ENCODE measurements at places on chromosomes 3 and 15.
A peak's percentile ranks its signal among the peaks of the same experiment; 100 is the strongest.

DNA sequence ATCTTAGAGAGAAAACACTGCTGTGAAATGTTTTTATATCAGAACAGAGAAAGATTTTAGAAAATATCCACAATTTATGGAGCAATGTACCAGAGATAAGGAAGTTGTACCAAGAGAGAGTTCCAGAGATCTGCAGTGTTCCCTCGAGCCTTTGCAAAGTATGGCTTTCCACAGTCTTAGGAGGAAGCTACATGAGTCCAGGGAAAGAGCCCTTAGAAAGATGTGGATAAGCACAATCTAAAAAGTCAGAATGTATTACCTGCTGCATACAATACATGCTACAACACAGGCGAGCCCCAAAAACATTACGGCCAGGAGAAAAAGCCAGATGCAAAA is 56.4 kb downstream of the ZNF860 start:
- no peak for DNase-seq

- no peak for DNase-seq
Observed at GRCh38 chr15:31585240-31585639, 258.6 kb downstream of the KLF13 start.

DNA sequence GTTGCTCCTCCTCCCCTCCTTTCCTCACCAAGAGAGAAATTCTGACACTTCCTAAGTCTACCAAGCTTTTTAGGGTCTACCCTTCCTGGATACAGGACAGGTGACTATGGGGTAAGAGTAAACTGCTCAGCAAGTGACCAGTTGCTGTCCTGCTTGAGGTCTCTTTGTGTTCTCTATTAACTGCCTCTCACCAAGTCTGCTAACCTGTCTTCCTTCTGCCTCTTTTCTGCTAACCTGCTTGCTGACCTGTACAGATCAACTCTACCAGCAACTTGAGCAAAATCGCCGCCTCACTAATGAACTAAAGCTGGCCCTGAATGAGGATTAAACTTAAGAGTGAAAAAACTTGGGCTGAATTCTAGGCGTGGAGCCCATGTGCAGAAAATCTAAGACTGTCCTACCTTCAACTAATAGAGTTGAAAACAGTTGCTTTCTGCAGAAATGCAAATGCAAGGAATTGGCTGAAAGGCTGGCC is 27.1 kb downstream of the TPM1 start:
- DNase-seq = no peak

- no peak for DNase-seq
Observed at GRCh38 chr3:187290503-187290902, 1.0 kb downstream of the MASP1 start.

DNA sequence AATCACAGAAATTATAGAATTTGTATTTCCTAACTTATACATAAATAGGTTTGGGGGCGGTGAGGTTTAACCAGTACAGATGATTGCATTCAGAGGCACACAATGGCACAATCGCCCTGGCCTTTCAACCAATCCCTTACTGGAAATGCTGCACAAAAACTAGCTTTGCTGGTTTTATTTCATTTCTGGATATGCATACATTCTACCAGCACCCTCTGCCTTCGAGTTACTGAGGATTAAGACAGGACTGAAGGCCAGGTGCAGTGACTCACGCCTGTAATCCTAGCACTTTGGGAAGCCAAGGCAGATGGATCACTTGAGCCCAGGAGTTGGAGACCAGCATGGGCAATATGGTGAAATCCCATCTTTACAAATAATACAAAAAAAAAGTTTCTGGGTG is 336.1 kb downstream of the ARRDC4 start:
- DNase-seq = no peak

- DNase-seq = no peak
Observed at GRCh38 chr3:23264413-23264812, 61.3 kb downstream of the UBE2E2 start.

- no peak for DNase-seq
Observed at GRCh38 chr3:116759316-116759715, 49.7 kb downstream of the TUSC7 start.

- no peak for DNase-seq
Observed at GRCh38 chr3:21665444-21666100, 85.4 kb downstream of the ZNF385D start.

DNA sequence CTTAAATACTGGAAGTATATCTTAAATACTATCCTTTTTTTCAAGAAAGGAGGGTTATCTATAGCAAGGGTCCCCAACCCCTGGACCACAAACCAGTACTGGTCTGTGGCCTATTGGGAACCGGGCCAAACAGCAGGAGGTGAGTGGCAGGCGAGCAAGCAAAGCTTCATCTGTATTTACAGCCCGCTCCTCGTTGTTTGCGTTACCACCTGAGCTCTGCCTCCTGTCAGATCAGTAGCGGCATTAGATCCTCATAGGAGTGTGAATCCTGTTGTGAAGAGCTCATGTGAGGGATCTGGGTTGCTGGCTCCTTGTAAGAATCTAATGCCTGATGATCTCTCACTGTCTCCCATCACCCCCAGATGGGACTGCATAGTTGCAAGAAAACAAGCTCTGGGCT is 26.1 kb downstream of the SUMF1 start:
- no peak for DNase-seq

DNA sequence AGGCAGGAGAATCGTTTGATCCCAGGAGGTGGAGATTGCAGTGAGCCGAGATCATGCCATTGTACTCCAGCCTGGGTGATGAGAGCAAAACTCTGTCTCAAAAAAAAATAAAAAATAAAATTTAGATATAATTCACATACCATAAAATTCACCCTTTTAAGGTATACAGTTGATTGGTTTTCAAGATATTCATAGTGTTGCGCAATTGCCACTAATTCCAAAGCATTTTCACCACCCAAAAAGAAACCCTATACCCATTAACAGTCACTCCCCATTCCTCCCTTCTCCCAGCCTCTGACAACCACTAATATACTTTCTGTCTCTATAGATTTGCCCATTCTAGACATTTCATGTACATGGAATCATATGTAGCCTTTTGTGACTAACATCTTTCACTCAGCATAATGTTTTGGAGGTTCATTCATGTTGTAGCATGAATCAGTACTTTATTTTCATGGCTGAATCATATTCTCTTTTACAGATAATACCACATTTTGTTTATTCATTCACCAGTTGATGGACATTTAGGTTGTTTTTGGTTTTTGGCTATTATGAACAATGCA is 116.7 kb downstream of the RASA2 start:
- DNase-seq = no peak

DNA sequence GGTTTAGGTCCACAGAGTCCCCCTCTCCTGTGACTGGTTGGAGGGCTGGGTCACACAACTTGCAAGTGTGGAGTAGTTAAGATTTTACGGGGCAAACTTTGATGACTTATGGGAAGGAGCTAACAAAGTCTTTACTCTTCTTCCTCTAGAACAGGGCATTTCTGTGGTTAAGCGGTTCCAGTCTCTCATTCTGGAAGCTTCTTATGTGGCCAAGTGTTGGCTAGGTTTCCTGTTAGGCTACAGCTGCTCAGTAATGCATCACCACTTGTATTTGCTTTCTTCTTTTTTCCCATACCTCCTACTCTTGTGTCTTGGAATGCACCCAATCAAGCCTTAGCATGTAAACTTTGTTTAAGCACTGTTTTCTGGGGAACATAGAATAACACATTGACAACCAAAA is 100.6 kb upstream of the PLAAT1 start:
- DNase-seq = no peak

DNA sequence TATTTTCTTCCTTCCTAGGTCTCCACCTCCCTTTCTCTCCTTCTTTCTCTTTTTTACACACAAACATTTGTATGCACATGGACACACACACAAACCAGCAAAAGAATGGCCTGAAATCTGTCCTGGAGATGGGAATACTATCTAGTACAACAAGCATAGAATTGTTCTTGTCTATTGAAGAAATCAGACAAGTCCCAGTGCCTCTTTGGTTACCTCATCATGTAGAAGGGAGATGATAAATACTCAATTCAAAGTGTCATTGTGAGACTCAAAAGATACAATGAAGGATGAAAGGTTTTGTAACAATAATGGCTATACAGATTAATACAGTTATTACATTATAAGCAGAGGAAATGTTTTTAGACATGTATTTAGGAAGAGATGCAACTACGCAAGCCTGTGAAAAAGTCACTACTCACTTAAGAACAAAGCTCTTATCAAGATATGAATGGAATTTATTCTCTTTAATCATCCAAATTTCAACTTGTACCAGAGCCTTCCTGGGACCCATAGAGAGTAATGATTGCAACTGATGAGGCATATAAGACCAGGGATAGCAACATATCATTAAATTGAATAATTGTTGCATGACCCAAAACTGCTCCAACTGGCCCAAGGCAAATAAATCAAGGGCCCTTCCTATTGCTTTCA is 43.2 kb downstream of the P3H2 start:
- no peak for DNase-seq

DNA sequence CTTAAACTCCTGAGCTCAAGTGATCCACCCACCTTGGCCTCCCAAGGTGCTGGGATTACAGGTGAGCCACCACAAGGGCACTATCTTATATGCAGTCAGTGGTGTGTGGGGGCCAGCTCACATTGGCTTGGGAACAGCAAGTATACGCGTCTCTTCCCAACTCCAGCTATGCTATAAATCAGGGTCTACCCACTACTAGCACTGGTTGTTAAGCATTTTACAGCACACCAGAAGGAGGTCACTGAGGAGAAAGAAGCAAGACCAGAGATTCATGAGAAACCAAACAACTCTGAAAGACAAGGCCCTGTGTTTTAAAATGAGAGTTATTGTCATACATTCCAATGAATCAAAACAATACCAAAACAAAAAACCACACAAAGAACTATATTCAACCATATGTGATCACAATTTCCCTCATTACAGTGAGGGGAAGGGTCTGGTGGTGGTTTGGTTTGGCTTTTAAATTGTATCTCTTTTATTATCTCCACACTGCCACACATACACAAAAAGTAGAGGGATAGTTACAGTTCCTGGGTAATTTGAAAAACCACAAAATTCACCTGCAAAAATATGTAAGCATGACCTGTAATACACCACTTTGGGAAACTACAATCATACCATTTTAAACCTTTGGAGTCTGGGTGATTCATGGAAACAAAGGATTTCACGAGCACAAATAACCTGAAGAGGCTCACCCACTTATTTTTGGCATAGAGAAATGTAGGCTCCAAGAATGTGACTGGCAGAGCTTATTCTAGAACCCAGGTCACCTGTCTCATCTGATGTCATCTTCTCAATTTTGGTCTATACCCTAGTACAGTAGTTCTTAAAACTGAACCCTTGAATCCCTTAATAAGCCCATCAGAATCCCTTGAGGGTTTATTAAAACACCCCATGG is 5.2 kb downstream of the MAGI1 start:
- no peak for DNase-seq

GRCh38 chr15:72339777-72340177 is 19.8 kb upstream of the CELF6 start:
- no peak for DNase-seq

DNA sequence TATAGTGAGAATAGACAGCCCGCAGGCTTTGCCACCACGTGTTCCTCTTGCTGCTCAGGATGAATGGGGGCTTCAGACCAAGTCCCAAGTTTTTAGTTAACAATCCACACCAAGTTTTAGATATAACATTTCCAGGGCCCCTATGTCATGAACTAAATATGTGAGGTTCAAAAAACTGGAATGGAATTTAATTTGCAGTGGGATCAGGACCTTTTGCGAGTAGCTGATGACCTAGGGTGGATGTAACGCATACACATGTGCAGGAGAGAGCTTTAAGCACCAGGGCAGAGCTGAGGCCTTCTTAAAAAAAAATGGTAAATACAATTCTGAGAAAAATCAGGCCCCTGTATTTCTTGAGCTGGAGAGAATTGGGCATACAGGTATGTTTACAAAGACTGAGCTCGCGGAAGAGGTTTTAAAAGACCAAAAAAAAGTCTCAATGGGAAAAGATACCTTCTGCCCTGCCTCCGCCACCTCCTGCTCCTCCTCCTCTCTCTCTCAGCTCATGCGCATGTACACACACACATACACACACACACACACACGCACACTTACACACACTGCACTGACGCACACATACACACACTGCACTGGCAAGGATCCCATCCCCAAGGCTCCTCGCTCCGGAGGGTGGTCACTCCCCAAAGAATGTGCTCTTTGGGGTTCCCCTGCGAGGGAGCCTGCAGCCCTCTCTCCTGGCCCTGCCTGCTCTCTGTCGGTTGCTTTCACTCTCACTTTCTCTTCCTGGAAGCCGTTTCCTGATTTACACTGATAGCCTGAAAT is 48.2 kb upstream of the IGF1R start:
- DNase-seq = peak; percentile 1

DNA sequence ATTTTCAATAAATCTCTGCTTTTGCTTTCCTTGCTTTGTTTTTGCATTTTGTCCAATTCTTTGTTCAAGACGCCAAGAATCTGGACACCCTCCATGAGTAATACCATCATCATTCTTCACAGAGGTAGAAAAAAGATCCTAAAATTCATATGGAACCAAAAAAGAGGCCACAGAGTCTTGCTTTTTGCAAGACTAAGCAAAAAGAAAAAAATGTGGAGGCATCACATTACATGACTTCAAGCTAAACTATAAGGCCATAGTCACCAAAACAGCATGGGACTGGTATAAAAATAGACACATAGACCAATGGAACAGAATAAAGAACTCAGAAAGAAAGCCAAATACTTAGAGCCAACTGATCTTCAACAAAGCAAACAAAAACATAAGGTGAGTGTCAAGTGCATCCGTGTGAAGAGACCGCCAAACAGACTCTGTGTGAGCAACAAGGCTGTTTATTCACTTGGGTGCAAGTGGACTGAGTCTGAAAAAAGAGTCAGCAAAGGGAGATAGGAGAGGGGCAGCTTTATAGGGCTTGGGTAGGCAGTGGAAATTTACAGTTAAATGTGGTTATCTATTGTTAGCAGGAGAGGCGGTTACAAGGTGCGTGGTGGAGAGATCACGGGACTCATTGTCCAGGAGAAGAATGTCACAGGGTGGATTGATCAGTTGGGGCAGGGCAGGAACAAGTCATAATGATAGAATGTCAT is 10.9 kb downstream of the STRIT1 start:
- DNase-seq = no peak

DNA sequence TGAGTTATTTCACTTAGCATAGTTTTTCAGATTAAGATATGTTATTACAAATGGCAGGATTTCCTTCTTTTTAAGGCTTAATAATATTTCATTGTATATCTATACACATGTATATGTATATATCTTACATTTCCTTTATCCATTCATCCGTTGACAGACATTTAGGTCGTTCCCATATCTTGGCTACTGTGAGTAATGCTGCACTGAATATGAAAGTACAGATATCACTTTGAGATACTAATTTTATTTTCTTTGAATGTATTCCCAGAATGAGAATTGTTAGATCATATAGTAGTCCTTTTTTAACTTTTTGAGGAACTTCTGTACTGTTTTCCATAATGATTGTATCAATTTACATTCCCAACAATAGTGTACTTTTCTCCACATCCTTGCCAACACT is 270.4 kb downstream of the NAALADL2 start:
- no peak for DNase-seq
